ENCODE measurements at places on chromosomes 4 and X.

GRCh38 chr4:37745946-37746345 lies 59.8 kb upstream of the RELL1 start:
- DNase-seq, result no peak

DNA sequence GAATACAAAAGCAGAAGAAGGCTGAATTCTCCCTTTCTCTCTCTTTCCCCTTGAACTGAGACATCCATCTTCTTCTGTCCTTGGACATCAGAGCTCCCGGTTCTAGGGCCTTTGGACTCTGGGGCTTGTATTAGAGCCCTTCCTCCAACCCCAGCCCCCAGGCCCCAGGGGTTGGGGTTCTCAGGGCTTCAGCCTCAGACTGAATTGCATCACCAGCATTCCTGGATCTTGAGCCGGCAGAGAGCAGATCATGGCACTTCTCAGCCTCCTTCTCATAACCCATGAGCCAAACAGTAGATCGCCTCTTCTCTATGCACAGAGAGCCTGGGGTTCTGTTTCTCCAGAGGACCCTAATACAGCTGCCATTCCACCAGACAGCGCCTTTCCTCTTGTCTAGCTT lies 25.3 kb upstream of the CLDN24 start:
- no peak for DNase-seq

DNA sequence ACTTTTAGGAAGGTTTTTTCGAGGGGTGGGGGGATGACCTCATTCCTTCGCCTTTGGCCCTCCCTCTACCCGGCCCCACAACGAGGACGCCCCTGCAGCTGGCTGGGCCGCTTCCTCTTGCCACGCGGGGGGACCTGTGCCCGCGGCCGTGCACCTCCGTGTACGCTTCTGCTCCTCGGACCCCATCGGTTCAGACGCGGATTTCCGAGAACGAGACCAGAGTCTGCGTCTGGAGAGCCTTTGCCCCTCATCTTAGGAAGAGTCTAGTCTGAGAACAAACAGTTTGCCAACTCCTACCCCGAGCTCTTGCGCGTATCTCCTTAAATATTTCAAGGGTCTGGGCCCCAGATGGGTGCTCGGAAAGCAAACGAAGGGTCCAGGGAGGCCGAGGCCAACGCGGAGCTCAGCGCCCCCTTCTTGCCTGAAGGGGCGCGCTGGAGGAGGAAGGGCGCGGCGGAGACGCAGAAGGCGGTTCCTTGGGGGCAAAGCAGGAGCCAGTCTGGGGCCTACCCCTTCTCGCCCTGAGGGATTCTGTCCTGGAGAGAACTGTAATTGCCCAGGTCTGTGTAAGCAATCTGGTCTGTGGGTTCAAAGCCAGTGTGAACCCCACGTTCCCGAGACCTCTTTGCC lies 3.9 kb upstream of the SFRP2 start:
- no peak for DNase-seq

DNA sequence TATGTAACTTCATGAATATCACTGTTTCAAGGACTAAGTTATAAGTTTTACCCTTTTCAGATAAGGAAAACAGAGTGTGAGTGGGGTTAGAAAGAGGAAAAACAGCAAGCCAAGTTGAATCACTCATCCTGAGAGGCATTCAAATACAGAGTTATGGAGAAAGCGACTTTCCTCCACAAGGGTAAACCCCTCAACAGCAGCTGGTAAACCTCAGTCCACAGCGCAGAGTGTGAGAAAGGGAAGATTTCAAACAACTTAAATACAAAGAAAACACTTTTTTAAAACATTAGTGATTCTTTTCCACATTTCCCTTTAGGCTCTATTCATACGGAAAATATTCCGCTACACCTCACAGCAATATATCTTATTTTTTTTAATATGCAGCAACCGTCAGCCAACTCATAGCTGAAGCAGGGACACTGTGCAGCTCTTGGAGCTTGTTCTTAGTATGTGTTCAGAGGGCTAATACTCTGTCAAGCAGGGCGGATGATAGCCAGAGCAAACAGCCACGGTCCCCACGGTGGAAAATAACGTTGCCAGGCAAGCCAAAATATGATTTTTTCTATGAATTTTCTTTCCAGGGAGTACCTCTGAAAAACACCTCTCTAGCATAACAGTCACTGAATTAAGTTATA lies 488.9 kb upstream of the FAT1 start:
- no peak for DNase-seq

DNA sequence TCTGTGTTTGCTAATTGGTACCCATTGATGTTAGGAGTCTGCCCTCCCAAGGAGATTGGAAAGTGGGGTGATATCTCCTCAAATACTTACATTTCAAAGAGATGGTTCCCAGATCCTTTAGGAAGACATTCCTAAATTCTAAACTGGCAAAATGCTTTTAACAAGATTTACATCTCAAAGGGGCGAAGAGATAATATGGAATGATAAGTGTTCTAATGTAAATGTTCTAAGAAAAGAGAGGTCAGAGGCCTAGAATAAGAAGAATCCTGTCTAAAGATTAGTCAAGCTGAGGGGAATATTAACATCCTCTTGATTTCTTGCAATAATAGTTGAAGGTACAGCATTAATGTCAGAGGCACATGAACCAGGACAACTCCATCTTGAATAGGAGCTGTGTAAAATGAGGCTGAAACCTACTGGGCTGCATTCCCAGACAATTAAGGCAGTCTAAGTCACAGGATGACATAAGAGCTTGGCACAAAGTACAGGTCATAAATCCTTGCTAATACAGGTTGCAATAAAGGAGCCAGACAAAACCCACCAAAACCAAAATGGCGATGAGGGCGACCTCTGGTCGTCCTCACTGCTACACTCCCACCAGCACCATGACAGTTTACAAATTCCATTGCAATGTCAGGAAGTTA lies 2248.1 kb downstream of the ARAP2 start:
- no peak for DNase-seq

- peak; percentile 2 for DNase-seq
These were observed 654 bp downstream of the ATOH1 start for GRCh38 chr4:93828995-93829819.

DNA sequence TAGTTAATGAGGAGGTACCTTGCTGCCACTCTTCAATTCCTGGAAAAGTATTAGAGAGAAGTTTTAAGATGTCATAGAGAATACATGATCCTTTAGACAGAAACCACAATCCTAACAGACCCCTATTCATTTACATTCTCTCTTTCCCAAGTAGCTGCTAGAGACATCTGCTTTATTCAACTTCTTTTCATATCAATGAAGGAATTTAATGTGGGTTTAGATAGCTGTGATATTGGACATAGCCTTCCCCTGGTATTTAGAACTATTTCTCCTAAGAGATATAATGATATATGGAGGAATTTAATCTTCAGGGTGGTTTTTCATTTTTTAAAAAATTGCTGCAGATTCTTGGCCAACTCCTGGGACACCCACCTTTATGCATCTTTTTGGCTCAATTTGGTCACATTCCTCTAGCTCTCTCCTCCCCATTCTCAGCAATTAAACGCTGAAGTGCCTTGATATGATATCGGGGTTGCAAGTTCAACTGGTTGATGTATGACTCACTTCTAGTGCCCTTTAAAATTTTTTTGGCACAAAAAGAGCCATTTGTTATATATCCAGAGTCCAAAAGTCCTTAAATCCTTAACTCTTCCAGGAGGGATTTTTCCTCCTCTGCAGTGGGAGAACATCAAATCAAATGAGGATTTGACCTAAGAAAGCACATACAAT lies 57.6 kb downstream of the DOCK11 start:
- no peak for DNase-seq

- no peak for DNase-seq
These were observed 413.1 kb downstream of the PDGFC start for GRCh38 chr4:156558373-156559025.

DNA sequence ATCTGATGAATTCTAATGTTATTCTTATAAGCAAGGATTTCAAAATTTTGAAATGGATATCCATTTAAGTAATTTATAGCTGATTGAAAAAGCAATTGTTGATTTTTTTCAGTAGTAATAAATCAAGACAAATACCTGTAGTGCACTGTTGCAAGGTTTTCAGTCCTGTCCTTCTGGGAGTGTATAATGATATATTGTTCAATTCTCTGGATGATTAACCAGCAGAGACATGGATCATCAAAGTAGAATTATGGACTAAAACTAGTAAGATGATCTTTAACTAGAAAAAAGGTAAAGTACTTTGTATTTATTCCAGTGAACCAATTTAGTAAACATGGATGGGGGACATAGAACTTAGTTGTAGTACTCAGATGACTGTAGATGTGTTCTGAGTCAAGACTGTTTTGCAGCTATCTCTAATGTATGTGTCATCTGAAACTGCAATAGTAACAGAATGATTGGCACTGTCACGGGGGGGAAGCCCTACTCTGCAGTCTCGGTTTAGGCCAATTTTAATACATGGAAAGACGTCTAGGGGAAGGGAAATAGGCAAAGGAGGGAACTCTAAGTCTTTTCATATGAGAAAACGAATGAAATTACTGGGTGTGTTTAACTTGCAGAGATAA lies 121.9 kb downstream of the GLRA3 start:
- DNase-seq, result no peak

- no peak for DNase-seq
These were observed 195.7 kb upstream of the IL1RAPL1 start for GRCh38 chrX:28391528-28391927.

DNA sequence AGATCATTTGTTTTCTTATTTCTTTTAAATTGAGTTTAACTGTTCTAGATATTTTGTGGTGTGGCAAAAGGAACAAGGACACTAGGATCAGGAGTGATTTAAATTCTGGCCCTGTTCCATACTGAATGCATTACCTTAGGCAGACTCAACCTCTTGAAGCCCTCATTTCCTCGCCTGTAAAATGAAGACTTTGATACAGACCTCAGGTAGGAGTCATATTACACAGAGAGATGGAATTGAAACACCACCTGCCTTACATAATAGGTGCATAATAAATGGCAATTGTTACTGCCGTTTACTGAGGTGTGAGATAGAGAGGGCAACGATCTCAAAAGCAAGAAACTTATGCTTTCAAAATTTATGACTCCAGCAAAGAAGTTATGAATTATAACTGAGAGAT lies 28.2 kb upstream of the RASSF6 start:
- DNase-seq, result no peak

DNA sequence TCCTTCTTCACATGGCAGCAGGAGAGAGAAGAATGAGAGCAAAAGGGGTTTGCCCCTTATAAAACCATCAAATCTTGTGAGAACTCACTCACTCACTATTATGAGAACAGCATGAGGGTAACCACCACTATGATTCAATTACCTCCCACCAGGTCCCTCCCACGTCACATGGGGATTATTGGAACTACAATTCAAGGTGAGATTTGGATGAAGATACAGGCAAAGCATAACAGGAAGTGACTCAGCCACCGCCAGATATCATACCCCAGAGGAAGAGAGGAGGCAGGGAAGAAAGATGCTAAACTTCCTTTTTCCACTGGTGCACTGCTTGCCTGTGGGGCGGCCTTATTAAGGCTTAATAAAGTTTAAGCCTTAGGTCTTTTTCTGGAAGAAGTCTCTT lies 766.1 kb downstream of the KCTD8 start:
- no peak for DNase-seq

DNA sequence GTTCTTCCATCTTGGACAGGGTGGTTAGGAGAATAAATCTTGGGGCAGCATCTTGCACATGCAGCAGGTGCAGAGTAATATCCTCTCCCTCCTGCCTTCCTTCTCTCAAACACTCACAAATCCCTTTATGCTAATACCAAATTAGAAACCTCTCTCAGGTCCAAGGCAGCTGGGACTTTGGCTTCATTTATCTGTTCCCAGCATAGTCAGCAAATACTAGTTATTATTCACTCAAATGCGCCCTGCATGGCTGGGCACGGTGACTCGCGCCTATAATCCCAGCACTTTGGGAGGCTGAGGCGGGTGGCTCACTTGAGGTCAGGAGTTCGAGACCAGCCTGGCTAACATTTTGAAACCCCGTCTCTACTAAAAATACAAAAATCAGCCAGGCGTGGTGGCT lies 156.0 kb upstream of the GALNT7 start:
- DNase-seq, result no peak

DNA sequence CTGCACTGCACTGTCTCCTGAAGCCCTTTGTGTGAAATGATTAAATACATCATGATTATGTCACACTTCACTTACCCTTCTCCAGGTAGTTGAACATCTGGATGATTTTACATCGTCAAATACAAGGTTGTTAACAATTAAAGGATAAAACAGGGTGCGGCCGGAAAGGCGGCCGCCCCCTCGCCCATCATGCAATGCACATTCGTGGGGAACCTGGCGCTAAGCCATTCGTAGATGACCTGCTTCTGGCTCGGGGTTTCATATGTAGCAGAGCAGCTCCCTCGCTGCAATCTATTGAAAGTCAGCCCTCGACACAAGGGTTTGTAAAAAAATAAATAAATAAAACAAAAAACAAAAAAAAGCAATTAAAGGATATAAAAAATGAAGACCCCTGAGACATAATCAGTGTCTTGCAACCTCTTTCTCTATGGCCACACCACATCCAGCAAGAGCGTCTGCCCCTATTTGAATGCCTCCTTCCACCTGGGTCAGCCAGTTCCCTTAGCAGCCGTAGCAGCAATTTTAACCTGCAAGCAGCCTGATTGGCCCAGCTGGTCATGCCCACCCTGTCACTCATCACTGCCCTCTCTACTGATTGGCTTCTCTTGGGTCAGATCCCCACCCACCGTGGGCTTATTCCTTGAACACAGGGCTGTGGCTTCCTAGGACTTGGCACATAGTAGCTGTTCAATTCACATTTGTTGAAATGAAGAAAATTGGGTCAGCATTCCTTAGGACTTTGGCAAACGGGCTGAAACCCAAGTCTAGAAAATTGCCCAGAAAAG lies 147.8 kb upstream of the PSAPL1 start:
- no peak for DNase-seq

DNA sequence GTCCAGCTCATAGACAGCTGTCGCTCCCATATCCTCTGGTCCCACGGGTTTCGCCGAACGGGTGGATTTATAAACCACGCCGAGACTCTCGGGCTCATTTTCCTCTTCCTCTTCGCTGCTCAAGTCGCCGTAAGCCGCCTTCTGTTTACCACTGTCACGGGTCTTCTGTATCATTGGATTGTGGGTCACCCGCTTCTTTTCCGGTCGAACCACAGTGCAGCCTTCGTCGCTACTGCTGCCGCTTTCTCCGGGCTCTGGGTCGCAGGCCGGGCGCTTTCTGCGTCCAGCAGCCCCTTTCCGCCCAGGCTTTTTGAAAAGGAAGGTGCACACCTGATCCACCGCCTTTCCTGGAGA lies 311 bp downstream of the RNF113A start:
- DNase-seq, result no peak

- no peak for DNase-seq
These were observed 41.0 kb downstream of the PCDH10 start for GRCh38 chr4:133190098-133190497.

DNA sequence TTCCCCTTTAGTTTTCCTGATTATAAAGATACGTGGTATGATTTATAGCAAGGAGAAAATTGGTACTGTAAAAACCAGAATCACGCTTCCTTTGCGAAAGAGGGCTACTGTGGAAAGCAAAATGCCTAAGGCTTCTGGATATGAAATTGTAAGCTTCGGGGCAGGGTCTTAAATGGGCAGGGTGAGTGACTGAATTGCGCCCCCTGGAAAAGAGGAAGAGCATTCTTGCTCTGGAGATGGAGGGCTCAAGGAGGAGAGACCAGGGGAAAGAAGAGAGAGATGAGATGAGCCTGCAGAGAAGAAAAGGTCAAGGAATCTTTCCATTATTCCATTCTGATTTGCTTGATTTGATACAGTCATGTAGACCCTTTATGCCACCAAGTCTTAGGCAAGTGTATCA lies 13.1 kb upstream of the ETNPPL start:
- DNase-seq, result no peak

Data from T47D (cell line).